Breast epithelium (tissue), 4 donors: ENCODE measurements at places on chromosomes 6 and 20.

GRCh38 chr6:169487579-169488436 is 214.0 kb downstream of the WDR27 start:
- no peaks in the 10 kb centered on the region for H3K27me3 ChIP-seq
- DNase-seq = no peak
- H3K36me3 ChIP-seq = no peaks in the 10 kb centered on the region

GRCh38 chr6:107345393-107345792 is 114.0 kb downstream of the PDSS2 start:
- no peak overlapping the region for H3K4me3 ChIP-seq
- no peaks in the 10 kb centered on the region for H3K4me1 ChIP-seq
- no peaks in the 10 kb centered on the region for H3K27me3 ChIP-seq
- DNase-seq = no peak
- no peak overlapping the region for H3K27ac ChIP-seq

GRCh38 chr6:47196113-47196512 is 113.6 kb downstream of the TNFRSF21 start:
- no peak overlapping the region for H3K4me3 ChIP-seq
- no peak for DNase-seq
- H3K27me3 ChIP-seq = no peaks in the 10 kb centered on the region
- no peaks in the 10 kb centered on the region for H3K36me3 ChIP-seq
- no peak overlapping the region for H3K27ac ChIP-seq
- no peaks in the 10 kb centered on the region for H3K4me1 ChIP-seq

- no peak overlapping the region for H3K27ac ChIP-seq
- H3K27me3 ChIP-seq = no peaks in the 10 kb centered on the region
- DNase-seq = no peak
- no peak overlapping the region for H3K4me3 ChIP-seq
- H3K36me3 ChIP-seq = no peaks in the 10 kb centered on the region
These were observed 514.3 kb upstream of the CITED2 start for GRCh38 chr6:139888681-139889122.

GRCh38 chr6:28816909-28817807 is 106.6 kb downstream of the TRIM27 start:
- H3K4me1 ChIP-seq = no peaks in the 10 kb centered on the region
- no peaks in the 10 kb centered on the region for H3K36me3 ChIP-seq
- H3K27ac ChIP-seq = no peak overlapping the region
- no peak for DNase-seq
- H3K27me3 ChIP-seq = peaks cover 5% of the 10 kb centered on the region

DNA sequence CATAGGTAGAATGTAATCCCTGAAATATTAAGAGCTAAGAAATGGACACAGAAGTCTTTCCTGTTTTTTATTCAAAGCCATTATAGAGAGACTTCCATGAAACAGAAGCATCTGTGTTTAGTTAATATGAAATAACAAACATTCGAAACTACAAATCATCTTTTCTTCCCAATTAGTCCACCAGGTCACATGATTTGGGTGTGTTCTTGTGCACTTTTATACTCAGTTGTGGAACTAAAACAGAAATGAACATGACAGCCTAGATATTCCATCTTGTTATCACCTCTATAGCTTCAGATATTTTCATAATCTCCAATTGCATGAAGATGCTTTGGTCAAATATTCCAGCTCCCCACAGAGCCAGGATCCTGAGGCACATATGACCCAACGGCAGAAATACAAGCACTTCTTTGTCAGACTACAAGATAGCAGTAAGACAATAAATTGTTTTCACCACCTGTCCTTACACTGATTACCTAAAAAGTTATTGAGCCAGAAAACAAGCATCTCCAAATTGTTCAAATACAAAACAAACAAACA is 116.8 kb upstream of the BEND6 start:
- no peak overlapping the region for H3K27ac ChIP-seq
- DNase-seq = no peak
- H3K36me3 ChIP-seq = no peaks in the 10 kb centered on the region
- H3K27me3 ChIP-seq = peaks cover 4% of the 10 kb centered on the region

- no peak overlapping the region for H3K4me3 ChIP-seq
- DNase-seq = no peak
- no peak overlapping the region for H3K27ac ChIP-seq
- no peaks in the 10 kb centered on the region for H3K4me1 ChIP-seq
These were observed 134.8 kb upstream of the OGFRL1 start for GRCh38 chr6:71153755-71154325.

DNA sequence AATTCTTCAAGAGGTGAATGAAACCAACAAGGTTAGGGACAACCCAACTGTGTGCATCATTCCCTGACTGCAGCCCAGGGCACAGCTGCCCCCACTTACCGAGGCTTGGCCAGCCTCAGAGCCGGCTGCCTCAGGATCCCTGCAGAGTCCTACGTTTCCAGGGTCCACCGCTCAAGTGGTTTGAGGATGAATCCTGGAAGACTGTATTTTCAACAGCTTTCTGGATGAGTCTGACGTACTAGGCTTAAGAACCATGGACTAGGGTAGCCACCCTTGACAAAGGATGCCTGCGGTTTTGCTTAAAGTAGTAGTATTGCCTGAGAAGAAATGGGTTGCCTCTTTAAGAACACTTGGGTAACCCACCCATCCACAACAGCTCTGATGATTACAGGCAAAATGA is 101.4 kb downstream of the FOXC1 start:
- H3K27me3 ChIP-seq = no peaks in the 10 kb centered on the region
- H3K27ac ChIP-seq = no peak overlapping the region
- no peak for DNase-seq
- H3K36me3 ChIP-seq = no peaks in the 10 kb centered on the region
- H3K4me1 ChIP-seq = no peaks in the 10 kb centered on the region

DNA sequence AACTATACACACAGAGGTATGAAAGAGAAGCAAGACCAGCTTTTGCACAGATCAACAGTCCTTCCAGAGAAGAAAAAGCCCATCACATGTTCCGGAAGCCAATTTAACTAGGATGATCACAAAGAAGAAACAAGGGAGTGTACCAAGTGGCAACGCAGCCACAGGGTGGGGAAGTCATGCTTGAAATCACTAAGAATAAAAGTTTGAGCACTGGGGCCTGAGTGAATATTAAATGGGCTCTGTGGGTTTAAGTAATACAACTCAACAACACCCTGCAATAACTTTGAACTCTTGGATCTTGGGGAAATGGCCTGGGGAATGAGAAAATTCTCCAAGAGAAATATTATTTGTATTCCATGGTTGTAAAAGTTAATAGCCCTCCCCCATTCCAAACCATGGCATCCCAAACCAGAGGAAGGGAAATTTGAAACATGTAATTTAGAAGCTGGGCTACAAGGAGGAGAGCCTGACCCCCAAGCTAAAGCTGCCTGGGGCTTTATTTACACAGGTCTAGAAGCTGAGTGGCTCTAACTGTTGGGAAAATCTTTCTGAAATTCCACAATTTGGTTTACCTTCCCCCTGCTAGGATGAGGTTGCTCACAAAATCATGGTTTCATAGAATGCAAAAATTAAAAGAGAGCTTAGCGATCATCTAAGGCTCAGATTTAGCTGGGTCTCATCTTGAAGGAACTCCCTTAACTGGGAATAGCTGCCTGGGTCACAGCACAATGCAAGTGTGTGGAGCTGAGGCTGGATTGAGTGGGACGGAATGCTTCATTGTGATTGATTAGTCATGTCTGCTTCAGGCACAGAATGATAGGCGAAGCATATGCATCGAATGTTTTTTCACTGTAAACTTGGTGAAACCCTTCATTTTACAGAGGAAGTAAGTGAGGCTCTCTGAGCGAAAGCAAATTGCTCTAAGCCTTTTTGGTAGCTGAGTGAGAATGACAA is 143.6 kb downstream of the BMP7 start:
- no peak for DNase-seq
- no peak overlapping the region for H3K27ac ChIP-seq
- no peaks in the 10 kb centered on the region for H3K36me3 ChIP-seq
- H3K4me1 ChIP-seq = no peaks in the 10 kb centered on the region
- no peaks in the 10 kb centered on the region for H3K27me3 ChIP-seq

- H3K27ac ChIP-seq = no peak overlapping the region
- no peaks in the 10 kb centered on the region for H3K4me1 ChIP-seq
- no peak for DNase-seq
- H3K4me3 ChIP-seq = no peak overlapping the region
- no peaks in the 10 kb centered on the region for H3K27me3 ChIP-seq
These were observed 54.6 kb downstream of the SLC2A10 start for GRCh38 chr20:46764068-46764467.

- H3K27me3 ChIP-seq = peaks cover 5% of the 10 kb centered on the region
- no peaks in the 10 kb centered on the region for H3K4me1 ChIP-seq
- no peaks in the 10 kb centered on the region for H3K36me3 ChIP-seq
- no peak overlapping the region for H3K4me3 ChIP-seq
- no peak overlapping the region for H3K27ac ChIP-seq
These were observed 184.1 kb downstream of the MBOAT1 start for GRCh38 chr6:20028143-20028542.

GRCh38 chr6:136890986-136891385 is 31.1 kb upstream of the SLC35D3 start:
- H3K4me1 ChIP-seq = no peaks in the 10 kb centered on the region
- no peaks in the 10 kb centered on the region for H3K27me3 ChIP-seq
- H3K4me3 ChIP-seq = no peak overlapping the region
- no peak for DNase-seq
- no peak overlapping the region for H3K27ac ChIP-seq
- no peaks in the 10 kb centered on the region for H3K36me3 ChIP-seq

DNA sequence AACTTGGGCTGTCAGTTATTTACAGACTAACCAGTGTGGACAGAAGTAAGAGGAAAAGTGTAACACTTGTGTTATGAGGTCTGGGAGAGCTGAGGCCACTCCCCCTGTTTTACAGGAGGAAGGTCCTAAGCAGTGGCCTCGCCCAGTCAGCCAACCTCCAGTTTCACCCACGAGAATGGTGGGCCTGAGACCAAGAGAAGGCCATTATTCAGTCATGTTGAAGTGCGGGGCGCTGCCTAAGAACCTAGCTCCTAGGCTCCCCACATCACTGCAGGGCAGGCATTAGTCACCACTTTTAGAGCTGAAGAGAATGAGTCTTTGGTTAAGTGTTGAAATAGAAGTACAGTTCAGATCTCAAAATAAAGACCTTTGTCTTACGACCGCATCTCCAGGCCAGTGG is 27.9 kb downstream of the CDYL start:
- no peak overlapping the region for H3K27ac ChIP-seq
- H3K27me3 ChIP-seq = no peaks in the 10 kb centered on the region
- no peaks in the 10 kb centered on the region for H3K4me1 ChIP-seq
- DNase-seq = no peak

DNA sequence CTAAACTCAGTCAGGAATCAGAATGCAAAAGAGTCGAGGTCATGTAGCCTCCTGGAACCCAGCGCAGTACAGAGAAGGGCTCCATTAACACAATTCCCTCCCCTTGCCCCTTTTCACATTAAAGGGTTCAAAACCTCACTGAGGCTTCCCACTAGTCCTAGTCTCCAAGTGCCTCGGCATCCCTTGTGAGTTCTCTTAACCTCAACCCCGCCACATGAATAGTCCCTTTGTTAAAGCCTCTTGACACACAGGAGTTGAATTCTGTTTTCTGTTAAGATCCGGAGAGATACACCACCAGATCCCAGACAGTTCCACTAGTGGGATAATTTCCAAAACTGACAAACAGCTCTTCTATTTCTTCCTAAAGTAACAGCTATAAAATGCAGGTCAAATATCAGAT is 17.8 kb downstream of the PTPRT start:
- H3K27ac ChIP-seq = no peak overlapping the region
- DNase-seq = no peak
- H3K27me3 ChIP-seq = no peaks in the 10 kb centered on the region
- H3K36me3 ChIP-seq = no peaks in the 10 kb centered on the region
- H3K4me3 ChIP-seq = no peak overlapping the region

- H3K4me3 ChIP-seq = no peak overlapping the region
- H3K27ac ChIP-seq = no peak overlapping the region
These were observed 15.0 kb downstream of the MBOAT1 start for GRCh38 chr6:20197251-20197650.

DNA sequence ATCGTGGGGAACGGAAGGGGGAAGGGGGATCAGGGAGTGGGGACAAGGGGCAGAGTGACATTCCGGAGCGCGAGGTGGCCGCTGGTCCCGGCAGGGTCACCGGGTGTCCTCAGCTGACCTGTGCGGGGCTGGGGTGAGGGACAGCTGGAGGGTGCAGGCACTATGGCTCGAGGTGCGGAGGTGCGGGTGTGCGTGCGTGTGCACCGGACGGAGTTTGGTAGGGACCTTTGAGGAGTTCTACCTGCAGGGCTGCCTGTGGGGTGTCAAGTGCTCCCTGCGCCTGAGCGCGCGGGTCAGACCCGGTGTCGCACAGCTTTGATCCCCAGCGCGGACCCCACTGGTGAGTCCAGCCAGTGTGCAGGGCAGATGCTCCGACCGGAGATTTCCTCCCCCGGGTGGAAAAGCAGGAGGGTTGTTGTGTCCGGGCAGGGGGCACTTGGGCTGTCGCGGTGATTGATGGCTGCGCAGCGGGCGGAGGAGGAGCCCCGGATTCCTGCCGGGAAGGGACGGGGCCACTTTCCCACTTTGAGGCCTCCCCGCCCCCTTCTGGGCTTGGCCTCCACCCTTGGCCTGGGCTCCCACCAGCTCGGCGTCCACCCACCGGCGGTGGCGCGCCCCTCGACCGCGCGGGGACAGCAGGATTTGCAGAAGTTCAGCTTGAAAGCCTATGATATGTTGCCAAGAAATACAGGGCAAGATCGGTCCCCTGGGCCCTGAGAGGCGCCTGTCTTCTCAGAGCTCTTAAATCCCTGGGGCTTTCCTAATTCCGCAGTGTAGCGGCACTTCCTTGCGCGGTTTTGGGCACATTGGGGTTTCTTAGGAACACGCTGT is 658 bp downstream of the RIN2 start:
- peaks cover 8% of the 10 kb centered on the region for H3K4me1 ChIP-seq
- DNase-seq = peak; percentile 72
- peak overlapping the region; percentile 94 for H3K4me3 ChIP-seq
- H3K27me3 ChIP-seq = no peaks in the 10 kb centered on the region

DNA sequence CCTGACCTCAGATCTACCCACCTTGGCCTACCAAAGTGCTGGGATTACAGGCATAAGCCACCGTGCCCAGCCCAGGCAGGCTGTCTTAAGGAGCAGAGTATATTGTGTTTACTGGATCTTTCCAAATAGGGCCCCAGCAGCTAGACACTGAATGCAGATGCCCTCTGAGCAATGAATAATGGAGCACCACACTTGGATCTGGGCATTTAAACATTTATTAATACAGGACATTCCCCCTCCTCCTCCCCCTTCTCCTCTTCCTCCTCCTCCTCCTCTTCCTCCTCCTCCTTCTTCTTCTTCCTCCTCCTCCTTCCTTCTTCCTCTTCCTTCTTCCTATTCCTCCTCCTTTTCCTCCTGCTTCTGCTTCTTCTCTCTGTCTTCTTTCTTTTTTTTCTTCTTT is 34.2 kb downstream of the CD83 start:
- H3K4me3 ChIP-seq = no peak overlapping the region
- no peaks in the 10 kb centered on the region for H3K4me1 ChIP-seq
- no peaks in the 10 kb centered on the region for H3K36me3 ChIP-seq

DNA sequence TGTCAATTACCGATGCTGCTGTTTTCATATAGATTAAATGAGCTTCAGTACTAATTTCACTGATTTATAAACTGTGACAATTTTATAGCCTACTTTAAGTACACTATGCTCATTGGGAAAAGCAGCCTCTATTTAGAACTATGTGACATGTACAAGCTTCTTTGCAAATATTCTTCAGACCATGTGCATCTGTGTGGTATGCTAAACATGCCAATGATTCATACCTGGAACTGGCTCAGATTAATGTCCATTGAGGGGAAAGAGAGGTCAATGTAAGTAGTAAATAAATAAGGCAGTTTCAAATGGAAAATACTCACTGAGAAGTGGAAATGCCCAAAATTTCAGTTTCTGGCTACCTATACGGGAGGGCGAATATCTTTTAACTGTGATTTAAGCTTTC is 777.7 kb downstream of the C6orf118 start:
- H3K36me3 ChIP-seq = no peaks in the 10 kb centered on the region
- no peaks in the 10 kb centered on the region for H3K27me3 ChIP-seq
- no peaks in the 10 kb centered on the region for H3K4me1 ChIP-seq
- no peak overlapping the region for H3K27ac ChIP-seq

- H3K4me1 ChIP-seq = no peaks in the 10 kb centered on the region
- DNase-seq = no peak
- H3K27me3 ChIP-seq = no peaks in the 10 kb centered on the region
- H3K4me3 ChIP-seq = no peak overlapping the region
These were observed 541.7 kb upstream of the FLRT3 start for GRCh38 chr20:14879020-14879697.
